ENCODE measurements at places on chromosomes 13 and 19.

- DNase-seq = no peak
Observed at GRCh38 chr13:72692884-72693514, 34.4 kb downstream of the MZT1 start.

DNA sequence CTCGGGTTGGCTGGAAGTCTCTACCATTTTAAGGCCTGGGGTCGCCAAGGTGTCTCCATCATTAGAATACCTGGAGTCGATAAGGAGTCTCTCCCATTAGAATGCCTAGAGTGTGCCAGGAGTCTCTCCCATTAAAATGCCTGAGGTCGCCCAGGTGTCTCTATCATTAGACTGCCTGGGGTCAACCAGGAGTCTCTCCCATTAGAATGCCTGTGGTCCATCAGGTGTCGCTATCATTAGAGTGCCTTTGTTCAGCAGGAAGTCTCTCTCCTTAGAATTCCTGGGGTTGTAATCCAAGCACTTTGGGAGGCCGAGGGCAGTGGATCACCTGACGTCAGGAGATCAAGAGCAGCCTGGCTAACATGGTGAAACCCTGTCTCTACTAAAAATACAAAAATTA lies 1533.0 kb downstream of the UQCRFS1 start:
- no peak for DNase-seq

DNA sequence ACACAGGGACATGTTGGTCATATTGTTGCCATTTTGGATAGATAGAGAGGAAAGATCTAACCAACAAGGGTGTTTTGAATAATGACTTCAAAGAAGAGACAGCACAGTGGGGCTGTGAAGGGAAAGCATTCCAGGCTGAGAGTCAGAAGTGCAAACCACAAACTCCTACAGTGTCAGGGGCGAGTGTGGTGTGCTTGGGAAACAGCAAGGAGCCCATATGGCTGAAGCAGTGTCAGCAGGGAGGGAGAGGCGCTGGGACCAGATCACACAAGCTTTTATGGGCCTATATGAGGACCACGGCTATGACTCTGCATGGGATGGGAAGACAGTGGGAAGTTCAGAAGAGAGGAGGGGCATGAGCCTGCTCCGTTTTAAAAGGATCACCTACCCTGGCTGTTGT lies 166.4 kb downstream of the MYO16 start:
- no peak for DNase-seq

DNA sequence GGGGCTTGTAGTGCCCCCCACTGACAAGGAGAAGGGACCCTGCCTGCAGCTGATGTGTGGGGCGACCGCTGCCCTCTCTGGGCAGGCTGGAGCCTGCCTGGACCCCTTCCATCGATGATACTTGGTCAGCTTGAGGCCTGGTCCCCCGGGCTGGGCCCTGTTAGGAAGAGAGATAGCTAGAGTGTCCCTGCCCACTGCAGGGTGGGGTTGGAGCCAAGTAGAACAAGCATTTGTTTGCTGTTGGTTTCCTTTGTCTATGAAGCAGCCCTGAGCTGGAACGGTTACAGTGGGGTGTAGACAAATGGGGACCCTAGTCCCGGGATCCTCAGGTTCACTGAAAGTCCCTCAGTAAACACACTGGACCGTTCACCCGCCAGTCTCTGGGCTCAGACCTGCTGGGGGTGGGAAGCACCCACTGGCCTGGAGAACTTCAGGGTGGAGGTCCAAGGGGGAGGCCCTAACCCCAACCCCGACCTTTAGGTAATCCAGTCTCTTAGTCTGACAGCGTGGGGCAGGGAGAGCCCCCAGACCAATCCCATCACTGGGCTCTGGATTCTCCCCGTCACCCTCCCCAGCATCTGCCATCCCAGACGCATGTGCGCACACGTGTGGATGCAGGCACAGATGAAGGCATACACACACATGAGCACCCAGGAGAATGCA lies 204.8 kb upstream of the ZNF536 start:
- DNase-seq = no peak
